ENCODE measurements at places on chromosomes 6 and 20.

- DNase-seq, result no peak
These were observed 35.5 kb upstream of the ADTRP start for GRCh38 chr6:11814106-11814505.

GRCh38 chr6:1809291-1809988 is 199.7 kb downstream of the FOXC1 start:
- DNase-seq, result no peak

DNA sequence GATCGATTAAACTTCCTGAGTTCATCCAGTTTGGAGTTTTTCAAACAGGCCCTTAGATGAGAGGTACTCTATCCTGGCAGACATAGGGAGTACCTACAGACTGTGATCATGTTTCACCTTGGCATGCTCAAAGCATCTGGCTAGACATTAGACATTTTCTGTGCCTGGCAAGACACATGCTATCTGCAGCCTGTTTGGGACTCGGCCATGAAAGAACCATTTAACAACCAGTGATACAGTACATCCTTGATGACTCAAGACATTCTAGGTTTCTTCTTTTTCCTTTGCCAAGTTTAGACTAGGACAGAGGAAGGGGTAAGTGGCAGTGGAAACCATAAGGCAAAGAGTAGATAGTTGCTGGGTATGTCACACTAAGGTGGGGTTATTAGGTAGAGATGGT is 15.4 kb upstream of the PAQR8 start:
- no peak for DNase-seq

DNA sequence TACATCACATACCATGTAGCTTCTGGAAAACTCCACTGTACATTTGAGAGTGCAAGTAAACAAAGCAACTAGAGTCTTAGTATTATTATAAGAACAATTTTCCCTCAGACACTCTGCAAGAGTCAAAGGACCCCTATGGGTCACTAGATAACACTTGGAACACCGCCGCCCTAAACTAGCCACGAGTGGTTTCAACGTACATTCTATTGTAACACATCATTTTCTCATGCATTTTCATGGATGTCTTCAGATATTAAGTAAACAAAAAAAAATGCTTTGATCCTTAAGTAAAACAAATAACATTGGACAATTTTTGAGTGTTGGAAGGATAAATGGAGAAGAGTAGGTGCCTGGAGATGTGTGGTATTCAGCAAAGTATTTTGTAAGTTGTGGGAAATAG is 3.2 kb upstream of the RNF146 start:
- DNase-seq, result no peak

DNA sequence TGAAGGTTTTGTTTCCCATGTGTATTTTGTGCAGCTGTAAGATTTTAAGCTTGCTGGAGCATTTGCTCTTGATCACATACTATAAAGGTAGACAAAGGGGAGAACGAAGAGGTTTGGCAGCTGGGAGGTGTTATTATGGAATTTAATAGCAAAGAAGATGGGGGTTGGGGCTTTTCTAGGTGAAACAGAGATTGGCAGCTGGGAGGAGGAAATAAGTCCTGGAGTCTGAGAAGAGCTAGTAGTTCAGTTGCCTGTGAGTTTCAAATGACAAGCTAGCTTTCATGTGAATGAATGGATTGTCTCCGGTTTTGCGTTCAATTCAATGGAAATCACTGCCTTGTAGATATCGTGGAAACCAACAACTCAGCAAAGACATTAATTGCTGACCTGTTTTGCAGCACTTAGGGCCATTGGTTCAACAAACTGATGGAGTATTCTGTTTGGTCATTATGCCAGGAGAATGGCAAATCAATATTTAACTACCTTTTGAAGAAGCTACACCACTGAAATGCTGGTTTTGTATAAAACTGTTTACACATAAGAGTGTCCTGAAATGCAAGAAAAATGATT is 38.1 kb upstream of the FLRT3 start:
- no peak for DNase-seq

- no peak for DNase-seq
These were observed 225.5 kb downstream of the EYA4 start for GRCh38 chr6:133466680-133467079.

DNA sequence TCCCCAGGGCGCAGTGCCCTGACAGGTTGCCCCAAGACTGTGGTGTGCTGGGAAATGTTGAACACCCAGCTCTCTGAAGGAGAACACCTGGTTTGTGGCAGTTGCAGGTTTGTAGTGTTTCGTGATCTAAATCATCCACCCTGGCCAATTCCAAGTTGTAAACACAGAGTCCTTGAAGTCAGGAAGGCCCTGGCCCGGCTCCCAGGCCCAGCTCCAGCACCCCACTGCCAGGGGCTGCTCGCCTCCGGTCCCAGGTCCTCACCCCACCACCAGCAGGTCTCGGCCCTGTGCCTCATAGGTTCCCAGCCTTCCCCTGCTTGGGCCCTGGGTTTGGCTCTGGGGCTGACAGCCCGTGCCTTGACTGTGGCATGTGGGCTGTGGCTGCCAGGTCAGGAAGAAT is 121.4 kb upstream of the MLN start:
- DNase-seq, result no peak

DNA sequence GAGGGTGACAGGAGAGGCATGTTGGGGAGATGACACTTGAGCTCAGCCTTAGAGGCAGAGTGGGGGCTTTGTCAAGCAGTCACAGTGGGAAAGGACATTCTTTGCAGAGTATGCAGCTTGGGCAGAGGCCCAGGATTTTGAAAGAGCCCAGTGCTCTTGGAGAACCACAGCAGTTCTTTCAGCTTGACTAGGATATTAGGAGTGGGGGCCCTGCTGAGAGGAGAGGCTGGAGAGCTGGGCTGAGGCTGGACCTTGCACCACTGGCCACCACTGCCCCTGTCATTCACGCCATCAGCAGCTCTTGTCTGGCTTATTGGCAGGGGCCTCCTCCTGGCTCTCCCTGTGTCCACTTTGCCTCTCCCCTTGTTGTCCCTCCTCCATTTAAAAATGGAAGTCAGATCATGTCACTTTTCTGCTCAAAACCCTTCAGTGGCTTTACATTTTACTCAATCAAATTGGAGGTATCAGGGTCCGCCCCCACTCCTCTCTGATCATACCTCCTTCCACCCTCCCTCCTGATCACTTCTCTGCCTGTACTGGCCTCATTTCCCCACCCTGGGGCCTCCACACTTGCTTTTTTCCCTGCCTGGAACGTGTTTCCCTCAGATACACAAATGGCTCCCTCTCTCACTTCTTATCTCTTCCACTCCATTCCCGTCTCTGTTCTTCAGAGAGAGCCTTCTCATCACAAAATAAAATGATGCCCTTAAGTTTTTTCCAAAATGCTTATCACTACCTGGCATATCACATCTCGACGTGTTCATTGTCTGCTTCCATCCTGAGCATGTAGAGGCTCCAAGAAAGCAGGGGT is 10.5 kb downstream of the MANBAL start:
- DNase-seq, result no peak

GRCh38 chr6:95794749-95795148 is 217.4 kb downstream of the MANEA start:
- no peak for DNase-seq

- no peak for DNase-seq
These were observed 440.8 kb downstream of the UTRN start for GRCh38 chr6:144725736-144726522.
